ENCODE measurements at places on chromosomes 4 and X.
A peak's percentile ranks its signal among the peaks of the same experiment; 100 is the strongest.

- no peak for DNase-seq
Observed at GRCh38 chr4:1043651-1044468, 32.4 kb downstream of the FGFRL1 start.

GRCh38 chr4:100288161-100288560 lies 97.9 kb upstream of the DDIT4L start:
- DNase-seq, result no peak

- peak; percentile 83 for DNase-seq
Observed at GRCh38 chrX:40175511-40176350, 78.0 kb upstream of the BCOR start.

GRCh38 chr4:32025851-32026459 lies 1305.8 kb downstream of the PCDH7 start:
- DNase-seq, result no peak

DNA sequence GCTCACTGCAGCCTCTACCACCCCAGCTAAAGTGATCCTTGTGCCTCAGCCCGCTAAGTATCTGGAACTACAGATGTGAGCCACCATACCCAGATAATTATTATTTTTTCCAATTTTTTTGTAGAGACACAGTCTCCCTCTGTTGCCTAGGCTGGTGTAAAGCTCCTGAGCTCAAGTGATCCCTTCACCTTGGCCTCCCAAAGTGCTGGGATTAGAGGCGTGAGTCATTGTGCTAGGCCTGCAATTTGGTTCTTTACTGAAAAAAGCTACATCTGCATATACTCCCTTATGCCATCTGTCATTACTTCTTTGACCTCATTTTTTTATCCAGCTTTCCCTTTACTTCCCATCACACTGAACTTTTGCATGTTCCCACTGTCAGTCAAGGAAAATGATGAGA lies 2012.4 kb upstream of the IGFBP7 start:
- no peak for DNase-seq

DNA sequence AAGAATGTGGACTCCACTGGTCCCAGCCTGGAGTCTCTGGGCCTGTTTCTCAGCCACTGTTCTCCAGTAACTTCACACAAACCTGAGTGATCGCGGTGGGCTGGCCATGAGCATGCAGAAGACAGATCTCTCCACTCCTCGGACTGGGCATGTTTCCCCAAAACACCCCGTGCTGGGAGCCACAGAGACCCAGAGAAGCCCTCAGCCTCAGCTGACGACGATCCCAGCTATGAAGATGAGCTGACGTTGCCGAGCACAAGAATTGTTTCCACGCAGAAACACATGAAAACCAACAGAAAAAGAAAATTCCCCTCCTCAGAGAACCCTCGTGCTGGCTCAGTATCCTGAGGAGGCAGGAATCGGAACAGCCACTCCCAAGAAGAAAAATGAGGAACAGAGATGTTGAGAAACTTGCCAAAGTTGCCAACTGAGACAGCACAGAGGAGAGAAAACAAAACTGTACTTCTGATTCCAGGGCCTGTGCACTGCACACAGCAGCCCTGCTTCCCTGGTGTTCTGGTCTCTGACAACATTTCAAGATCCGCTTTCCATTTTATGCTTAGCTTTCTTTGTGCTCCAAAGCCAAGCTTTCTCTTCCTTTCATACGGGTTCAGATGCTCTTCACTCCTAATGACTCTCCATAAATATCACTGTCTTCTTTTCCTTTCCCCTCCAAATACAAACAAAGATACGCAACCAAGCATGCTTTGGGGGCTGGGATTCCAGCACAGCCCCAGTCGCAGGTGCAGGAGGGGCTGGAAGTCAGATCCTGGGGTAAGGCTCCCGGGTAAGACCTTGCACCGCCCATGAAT lies 81.4 kb downstream of the IRF2 start:
- DNase-seq, result no peak

DNA sequence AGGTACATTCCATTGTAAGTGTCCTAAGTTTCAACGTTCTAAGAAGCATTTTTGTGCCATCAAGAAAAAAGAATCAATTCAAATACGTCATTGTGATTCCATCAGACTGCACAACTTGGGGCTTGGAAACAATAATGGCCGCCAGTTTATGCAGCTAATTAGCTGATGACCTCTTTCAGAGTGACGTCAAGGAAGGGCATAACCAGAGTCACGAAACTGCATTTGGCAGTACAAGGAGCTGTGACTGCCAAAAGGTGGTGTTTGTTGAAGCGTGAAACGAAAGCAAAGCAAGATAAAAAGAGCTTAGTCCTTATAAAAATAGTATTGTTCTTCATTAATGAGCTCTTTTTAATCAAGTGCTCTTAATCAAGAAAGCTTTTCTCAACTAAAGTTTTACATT lies 81.1 kb upstream of the SH3RF1 start:
- no peak for DNase-seq
